ENCODE measurements at places on chromosomes 1 and 21.

GRCh38 chr21:17002594-17003257, 510.1 kb upstream of the CXADR start:
- DNase-seq, result no peak

DNA sequence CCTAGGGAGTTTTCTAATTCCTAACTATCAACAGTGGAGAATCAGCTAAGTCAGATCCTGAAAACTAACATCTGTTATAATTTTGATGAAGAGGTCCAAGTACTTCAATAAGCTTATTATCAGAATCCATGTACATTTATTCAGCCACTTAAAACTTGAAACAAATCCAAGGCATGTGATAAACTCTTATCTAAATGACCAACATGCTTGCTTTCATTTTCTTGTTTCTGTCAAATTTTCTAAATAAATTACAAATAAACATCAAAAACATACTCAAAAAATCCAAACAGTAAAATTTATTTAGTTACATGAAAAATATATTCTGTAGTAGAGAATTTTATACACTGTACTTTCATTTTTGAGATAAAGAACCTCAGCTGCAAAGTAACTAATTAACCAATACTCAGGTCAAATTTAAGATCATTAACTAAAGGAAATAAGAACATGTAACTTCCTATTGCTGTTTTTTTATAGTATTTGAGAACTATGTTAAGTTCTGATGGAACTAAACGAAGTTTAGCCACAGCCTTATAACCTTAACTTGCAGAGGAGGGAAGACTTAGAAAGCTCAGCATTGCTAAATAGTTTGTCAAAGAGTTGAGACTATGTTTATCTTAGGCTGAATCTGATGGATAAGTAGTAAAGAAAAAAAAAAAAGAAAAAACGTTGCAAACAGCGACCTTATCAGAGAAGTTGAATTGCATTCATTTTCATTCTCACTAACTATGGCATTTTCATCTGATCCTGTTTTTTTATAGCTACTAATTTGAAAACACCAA, 44.9 kb downstream of the SYNJ1 start:
- DNase-seq, result no peak

DNA sequence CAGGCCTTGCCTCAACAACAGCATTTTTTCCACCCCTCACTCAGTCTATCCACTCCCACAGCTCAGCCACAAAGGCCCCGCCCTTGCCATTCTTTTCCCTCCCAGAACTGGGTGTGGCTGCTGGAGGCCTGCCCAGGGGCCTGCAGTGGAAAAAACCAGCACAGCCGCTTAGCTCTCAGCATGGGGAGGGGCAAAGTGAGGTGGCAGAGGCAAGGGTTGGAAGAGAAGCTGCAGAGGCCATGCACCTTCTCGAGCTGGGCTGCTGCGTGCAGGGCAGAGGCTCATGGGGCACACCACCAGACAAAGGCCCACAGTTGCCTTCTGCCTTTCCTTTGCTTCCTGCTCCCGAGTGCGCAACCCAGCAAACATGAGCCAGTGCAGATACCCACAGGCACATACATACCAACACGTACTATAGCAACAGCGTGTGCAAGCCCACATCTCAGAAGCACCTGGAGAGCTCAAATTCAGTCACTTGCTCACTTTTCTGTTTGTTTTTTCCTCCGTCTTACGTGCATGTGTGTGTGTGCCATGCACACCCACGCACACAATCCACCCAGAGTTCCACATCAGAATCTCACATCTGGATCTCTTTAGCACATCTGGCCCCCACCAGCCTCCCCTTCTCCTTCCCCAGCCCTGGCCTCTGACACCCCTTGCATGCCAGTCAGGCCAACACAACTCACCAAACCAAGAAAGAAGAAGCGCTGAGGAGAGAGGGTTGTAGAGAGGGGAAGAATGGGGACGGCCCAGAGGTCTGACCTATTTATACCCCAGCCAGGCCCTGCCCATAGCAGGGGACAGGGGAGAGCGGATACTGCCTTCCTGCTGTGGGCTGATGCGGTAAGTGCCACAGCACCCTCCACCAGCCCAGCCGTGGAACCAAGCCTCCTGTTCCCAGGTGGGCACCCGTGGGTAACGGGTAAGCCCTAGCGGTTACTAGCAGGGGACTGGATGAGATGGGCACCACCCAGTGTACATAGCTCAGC, at the start of gene S100A4:
Gene S100A4 (minus strand): TSS at position 740 of the 989 bp plus-strand sequence. CDS start 1,012 bp downstream, outside the sequence.
- DNase-seq, result peak; percentile 97

GRCh38 chr1:167795810-167796740, 74.3 kb downstream of the MPZL1 start:
- DNase-seq, result no peak
